ENCODE measurements at places on chromosomes 16 and 17.
A peak's percentile ranks its signal among the peaks of the same experiment; 100 is the strongest.

GRCh38 chr17:53141280-53141679 is 681.4 kb upstream of the KIF2B start:
- no peak for DNase-seq

GRCh38 chr17:39813631-39814030 is 50.5 kb downstream of the IKZF3 start:
- no peak for DNase-seq

DNA sequence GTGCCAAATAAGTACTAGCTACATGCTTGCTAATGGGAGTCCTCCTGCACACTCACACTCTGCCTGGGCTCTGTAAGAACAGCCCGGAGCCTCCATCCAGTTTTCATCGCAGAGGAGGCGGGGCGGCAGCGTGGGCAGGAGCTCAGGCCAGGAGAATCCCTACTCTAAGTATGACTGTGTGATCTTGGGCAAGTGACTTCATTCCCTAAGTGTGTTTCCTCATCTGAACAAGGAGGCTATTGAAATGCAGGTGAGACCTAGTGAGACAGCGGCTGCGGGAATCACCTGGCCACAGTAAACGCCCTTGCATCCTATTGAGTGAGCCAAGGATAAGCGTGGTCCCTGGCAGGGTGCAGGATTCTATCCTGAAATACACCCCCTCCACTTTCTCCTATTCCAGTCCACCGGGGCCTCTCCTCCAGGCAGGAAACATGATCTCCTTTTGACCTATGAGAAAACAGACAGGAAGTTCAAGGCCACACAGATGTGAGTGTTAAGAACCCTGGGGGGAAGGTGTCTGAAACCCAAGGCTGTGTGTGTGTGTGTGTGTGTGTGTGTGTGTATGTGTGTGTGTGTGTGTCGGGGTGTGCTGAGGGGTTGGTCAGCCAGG is 5.2 kb upstream of the RAI1 start:
- DNase-seq = no peak

DNA sequence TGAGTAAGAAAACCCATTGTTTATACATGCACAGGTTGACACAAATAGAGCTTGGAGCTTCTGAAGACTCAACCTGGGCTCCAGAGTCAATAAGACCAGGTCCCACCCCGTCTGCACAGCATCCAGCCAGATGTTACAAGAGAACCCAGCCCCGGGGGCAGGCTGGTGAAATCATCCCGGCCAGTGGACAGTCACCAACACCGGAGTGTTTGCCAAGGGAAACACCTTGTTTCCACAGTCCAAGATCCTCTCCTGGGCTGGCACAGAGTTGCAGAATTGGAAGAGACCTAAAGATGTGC is 90.3 kb downstream of the RAB11FIP4 start:
- DNase-seq = no peak

DNA sequence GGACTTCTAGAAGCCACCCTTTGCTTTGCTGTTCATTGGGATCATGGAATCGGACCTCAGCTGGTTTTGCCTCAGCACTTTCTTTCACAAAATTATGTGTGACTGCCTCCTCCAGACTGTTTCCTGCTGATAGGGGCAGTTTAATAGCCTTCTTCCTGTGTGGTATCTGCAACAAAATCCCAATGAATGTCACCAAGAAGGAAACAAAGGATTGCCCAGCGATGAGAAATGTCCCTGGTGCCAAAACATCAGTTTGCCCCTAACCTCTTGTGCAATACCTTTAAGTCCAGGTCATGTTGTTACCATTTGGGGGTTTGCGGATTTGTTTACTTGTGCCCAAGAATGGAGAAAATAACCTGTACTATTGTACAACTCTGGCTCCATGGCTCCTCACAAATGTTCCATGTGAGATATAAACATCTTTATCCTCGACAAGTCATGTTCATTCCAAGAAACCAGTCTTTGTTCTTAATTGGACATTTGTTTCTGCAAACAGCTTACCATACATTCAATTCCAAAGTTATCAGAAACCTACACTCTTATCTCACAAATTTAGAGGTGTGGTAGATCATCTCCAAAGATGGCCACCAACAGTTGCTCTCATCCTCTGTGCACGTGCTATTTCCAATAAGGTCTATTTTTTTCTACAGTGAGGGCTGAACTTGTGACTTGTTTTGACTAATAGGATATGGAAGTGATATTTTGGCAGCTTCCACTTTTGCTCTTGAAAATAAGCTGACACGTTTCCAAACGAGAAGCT is 14.8 kb downstream of the TAC4 start:
- no peak for DNase-seq

- no peak for DNase-seq
Measured at GRCh38 chr17:70086516-70086915, 11.5 kb downstream of the KCNJ16 start.

- peak; percentile 3 for DNase-seq
Measured at GRCh38 chr17:28041844-28042656, 427 bp upstream of the NLK start.

DNA sequence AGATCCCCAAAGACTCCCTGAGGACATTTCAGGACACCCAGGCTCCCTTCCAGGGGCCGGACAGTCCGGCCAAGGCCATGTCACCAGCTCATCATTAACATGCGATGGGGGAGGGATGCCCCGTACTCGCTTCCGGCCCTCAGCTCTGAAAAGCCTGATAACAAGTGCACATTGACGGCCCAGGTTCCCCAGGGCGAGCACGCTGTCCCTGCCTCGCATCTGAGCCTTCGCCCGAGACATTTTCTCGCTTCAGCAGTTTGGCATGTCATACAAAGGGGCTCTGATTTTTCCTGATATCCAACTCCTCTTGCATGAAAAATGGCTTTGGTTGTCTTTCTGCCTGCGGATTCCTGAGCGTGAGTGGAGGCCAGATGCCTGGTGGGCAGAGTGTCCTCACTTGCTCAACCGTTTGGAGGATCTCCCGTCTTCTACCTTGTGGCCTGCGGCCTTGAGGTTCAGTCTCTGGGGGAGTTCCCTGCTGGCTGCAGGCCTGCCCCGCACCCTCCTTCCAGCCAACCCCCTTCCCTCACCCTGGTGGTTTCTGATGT is 14.1 kb downstream of the CACNG4 start:
- peak; percentile 21 for DNase-seq

GRCh38 chr17:19534562-19535149 is 1.0 kb downstream of the SLC47A1 start:
- no peak for DNase-seq

DNA sequence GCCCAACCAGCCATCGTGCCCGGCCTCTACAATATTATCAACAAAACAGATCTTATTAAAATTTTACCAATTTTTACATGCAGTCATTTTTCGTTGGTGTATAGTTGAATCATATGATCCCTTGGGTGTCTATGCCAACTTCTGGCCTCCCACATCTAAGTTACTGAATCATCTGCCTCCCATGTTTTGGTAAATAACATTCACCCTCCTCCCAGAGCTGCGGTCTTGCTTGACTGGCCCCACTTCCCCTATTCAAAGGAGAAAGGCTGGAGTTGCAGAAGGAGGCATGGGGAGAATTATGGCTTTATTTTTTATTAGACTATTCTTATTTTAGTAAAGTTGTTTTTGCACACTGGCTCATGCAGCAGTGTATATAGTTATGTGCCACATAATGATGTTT is 18.5 kb upstream of the CCL23 start:
- DNase-seq = no peak

- DNase-seq = no peak
Measured at GRCh38 chr16:84054916-84055315, 12.3 kb upstream of the SLC38A8 start.

DNA sequence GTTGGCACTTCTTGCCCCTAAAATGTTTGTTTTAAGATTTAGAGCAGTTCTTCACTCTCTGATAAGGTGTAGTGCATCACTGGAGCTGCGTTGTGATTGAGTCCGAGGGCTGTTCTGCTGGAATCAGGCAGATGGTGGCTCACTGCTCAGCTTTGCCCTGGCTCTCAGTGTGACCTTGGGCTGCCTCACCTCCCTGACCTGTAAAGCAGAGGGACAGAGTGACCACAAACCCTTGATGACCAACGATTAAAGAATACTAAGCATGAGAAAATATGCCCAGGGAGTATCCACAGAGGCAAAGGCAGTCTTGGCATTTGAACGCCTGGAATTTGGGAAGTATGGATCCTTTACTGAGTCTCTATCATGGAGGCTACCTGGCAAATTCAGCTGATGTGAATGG is 18.1 kb downstream of the CMIP start:
- DNase-seq = no peak

DNA sequence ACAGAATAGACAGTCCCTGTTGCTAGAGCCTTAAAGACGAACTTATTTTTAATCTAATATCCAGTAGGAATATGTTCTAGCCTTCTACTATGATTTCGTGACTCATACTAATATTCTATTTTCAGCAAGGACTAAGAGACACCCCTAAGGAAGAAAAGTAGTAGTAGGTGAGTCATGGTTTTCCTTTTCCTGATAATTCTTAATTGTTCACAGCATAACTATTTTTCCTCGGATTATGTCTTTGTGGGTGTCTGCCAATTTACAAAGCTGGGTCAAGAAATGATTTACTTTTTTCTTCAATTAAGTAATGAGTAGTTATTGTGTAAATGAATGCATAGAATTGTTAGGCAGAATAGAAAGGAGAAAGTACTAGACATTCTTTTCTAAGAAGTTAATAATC is 292.2 kb downstream of the TOX3 start:
- no peak for DNase-seq

DNA sequence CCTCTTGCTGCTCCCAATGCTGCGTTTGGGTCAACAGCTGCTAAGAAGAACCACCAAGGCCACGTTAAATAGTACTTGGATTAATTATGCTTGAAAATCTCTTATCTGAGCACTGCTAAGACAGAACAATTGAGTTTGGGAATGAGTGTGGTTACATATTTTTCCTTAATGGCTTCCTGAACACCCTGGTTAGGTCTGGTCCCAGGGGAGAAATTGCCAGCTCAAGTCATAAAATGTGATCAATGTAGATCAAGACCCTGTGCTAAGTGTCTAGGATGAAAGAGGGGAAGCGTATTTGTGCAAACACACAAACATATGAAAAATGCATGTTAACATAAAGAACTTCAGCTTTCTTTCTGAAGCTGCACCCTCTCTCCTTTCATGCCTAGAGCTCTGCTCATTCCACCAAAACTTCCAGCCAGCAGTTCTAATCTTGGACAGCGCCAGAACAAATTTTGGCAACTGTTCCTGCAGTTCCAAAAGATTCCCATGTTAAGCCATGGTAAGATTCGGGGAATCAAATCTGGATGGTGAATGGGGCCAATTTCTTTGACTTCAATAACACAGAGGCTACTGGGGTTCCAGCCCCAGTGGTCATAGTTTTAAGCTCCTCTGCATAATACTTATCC is 72.0 kb downstream of the ZFHX3 start:
- DNase-seq = no peak

DNA sequence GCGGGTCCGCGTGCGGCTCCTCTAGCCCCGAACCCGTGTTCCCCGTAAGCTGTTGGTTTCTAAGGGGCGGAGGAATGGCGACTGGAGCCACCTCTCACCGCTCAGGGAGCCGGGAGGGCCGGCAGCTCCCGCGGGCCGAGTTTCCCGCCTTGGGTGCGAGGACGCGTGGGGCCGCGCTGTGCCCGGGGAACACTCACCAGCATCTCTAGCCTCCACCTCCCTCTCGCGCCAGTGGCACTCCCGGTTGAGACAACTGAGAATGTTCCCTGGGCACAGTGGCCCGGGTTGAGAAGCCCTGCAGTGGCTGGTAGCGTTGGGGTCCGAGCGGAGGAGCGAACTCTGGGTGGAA is 560 bp downstream of the TELO2 start:
- no peak for DNase-seq

DNA sequence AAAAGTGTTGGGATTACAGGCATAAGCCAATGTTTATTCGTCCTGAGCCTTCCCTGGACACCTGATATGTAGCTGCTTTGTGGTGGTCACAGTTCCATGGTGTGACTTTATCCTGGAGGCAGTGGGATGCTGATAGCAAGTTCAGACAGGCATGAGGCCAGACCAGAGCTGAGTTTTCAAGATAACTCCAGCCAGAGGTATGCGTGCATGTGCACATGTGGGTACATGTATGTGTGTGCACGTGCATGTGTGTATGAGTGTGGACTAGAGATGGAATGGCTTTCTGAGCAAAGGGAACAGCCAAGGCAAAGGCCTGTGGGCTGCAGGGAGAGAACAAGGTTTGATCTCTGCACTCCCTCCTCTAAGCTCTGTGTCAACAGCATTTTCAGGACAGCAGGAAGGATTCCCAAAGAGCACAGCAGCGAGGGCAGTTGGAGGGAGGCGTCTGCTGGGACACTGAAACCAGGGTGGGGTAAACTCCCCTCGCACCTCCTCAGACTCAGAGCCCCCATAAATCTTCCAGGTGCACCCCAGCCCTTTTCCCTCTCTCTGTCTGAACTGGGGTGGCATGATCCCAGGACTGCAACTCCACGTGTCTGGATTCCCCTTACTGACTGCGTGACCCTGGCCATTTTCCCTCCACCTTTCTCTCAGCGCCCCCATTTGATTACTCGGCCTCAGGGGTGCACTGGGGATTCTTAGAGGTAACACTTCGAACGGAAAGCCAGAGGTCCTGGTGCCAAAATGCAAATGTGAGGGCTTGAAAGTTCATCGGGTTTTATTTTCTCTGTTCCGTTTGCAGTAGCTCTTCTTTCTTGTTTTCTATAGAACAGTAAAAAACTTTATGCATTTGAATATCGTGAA is 15.3 kb downstream of the NLRC5 start:
- no peak for DNase-seq
